ENCODE measurements at places on chromosomes 7 and 10. TPM values are rescaled to one million over a fixed set of nuclear protein-coding genes. Genes with fewer than 3 reads are reported as not detected.

TMEM270 gene
- not detected for total RNA-seq

MYH16 gene
- not detected for total RNA-seq

GBX1 gene
- total RNA-seq, result not detected

HOXA10 gene
- total RNA-seq, result not detected

CYP3A4 gene
- not detected for total RNA-seq

SLC29A3 gene
- 3.4 TPM for total RNA-seq

DNA sequence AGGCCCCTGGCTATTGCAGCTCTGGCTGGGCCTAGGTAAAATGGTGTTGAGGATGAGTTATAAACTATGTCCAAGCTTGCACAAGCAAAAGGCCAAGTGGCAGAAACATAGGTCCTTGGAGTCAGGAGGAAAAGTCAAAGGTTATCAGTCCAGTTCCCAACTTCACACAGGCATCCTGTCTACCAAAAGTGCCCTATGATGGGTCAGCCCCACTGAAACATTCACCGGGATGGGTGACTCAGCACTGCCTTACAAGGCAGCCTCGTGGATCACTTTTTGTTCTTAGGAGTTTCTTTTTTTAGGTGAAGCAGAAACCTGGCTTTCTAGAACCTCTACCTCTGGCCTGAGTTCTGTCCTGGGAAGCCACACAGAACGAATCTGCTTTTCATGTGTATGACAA, 158.8 kb upstream of the LYZL2 start:
- H3K4me1 ChIP-seq, result no peaks in the 10 kb centered on the region
- H3K36me3 ChIP-seq, result no peaks in the 10 kb centered on the region
- no peak overlapping the region for H3K27ac ChIP-seq
- no peaks in the 10 kb centered on the region for H3K27me3 ChIP-seq

- peaks cover 6% of the 10 kb centered on the region for H3K4me1 ChIP-seq
- H3K27me3 ChIP-seq, result 0 out of 2 replicates have a peak, but pooled peaks cover 4% of the 10 kb centered on the region
- DNase-seq, result no peak
- H3K36me3 ChIP-seq, result no peaks in the 10 kb centered on the region
- H3K27ac ChIP-seq, result no peak overlapping the region
Measured at GRCh38 chr7:152709287-152710152, 33.6 kb upstream of the XRCC2 start.

GRCh38 chr7:97107192-97107800, 10.2 kb upstream of the SDHAF3 start:
- no peaks in the 10 kb centered on the region for H3K4me1 ChIP-seq
- 0 out of 2 replicates have a peak, but pooled peaks cover 2% of the 10 kb centered on the region for H3K27me3 ChIP-seq
- H3K4me3 ChIP-seq, result no peak overlapping the region

DNA sequence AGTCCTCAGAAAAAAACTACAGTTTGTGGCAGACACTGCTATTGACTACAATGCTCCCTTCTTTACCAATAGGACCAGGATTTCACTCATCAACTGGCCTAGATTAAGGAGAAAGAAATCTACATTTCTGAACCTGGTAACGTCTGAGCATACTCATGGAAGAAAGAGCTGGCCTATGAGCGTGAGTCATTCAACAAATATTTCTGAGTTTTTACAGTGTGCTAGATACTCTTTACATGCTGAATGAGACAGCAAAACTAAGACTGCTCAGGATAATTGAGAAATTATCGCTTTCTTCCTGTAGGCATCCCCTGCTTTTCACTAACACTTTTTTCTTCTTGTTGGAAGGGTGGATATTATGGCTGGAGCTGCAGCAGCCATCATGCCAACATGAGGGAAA, 609.7 kb downstream of the TNS3 start:
- no peaks in the 10 kb centered on the region for H3K4me1 ChIP-seq
- H3K36me3 ChIP-seq, result no peaks in the 10 kb centered on the region
- H3K4me3 ChIP-seq, result no peak overlapping the region
- no peak for DNase-seq
- no peaks in the 10 kb centered on the region for H3K27me3 ChIP-seq

DNA sequence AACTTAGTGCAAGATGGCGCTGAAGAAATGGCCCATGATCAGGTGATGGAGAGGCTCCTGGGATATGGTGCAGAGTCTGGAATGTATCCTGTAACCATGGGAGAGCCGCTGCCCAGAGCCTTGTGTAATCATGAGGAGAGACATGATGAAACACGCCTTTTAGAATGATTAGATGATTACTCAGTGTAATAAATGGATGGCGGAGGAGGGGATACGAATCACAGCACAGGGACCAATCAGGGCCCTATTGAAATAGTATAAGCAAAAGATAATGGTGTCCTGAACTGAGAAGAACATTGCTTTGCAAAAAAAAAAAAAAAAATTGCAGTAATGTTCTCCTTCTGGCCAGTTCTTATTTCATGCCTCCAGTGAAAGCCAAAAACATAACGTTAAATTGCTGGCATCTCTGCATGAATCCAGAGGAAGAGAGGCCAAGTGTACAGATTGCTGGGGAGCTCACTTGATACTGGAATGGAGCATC, 668.5 kb upstream of the AUTS2 start:
- no peak overlapping the region for H3K4me3 ChIP-seq
- H3K36me3 ChIP-seq, result no peaks in the 10 kb centered on the region
- no peak overlapping the region for H3K27ac ChIP-seq

- no peaks in the 10 kb centered on the region for H3K27me3 ChIP-seq
- DNase-seq, result no peak
- H3K27ac ChIP-seq, result no peak overlapping the region
Measured at GRCh38 chr10:43120929-43121314, 17.3 kb upstream of the CSGALNACT2 start.

DNA sequence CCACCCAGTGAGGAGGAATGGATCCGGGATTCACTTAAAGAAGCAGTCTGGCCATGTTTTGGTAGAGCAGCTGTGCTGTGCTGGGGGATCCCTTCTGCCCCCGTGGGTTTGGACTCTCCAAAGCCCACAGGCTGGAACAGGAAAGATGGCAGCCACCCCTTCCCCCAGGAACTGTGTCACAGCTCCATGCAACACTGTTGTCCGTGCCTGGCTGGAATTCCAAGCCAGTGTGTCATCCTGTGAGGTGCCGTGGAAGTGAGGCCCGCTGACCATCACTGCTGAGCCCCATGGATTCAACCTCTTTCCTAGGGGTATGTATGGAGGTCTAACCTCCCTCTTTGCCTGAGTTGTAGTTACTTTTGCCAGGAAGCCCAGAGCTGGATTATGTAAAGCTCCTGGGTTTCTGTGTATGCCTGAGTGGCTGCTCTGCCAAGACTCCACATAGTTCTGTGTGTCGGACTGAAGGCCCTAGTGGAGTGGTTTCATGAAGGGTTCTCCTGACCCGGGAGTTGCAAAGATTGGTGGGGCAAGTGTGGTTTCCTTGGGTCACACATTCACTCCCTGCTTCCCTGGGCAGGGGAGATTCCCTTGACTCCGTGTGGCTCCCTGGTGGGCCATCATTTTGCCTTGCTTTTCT, 35.1 kb upstream of the PCGF5 start:
- H3K27me3 ChIP-seq, result no peaks in the 10 kb centered on the region
- no peak overlapping the region for H3K4me3 ChIP-seq
- no peak for DNase-seq
- no peak overlapping the region for H3K27ac ChIP-seq

GRCh38 chr7:71419546-71420337, 287.8 kb downstream of the GALNT17 start:
- H3K4me3 ChIP-seq, result no peak overlapping the region
- H3K36me3 ChIP-seq, result no peaks in the 10 kb centered on the region
- no peak overlapping the region for H3K27ac ChIP-seq

GRCh38 chr10:85786401-85786899, 580.1 kb downstream of the GRID1 start:
- H3K27me3 ChIP-seq, result no peaks in the 10 kb centered on the region
- H3K27ac ChIP-seq, result no peak overlapping the region
- H3K4me3 ChIP-seq, result no peak overlapping the region
- DNase-seq, result peak; percentile 75
- peaks cover 8% of the 10 kb centered on the region for H3K4me1 ChIP-seq
- no peaks in the 10 kb centered on the region for H3K36me3 ChIP-seq

- no peak for DNase-seq
- H3K4me3 ChIP-seq, result no peak overlapping the region
- no peak overlapping the region for H3K27ac ChIP-seq
- no peaks in the 10 kb centered on the region for H3K27me3 ChIP-seq
- no peaks in the 10 kb centered on the region for H3K36me3 ChIP-seq
Measured at GRCh38 chr10:126734967-126735366, 64.5 kb upstream of the C10orf90 start.

GRCh38 chr10:25130906-25131305, 43.9 kb upstream of the GPR158 start:
- no peaks in the 10 kb centered on the region for H3K27me3 ChIP-seq
- no peak overlapping the region for H3K27ac ChIP-seq
- no peaks in the 10 kb centered on the region for H3K36me3 ChIP-seq
- no peaks in the 10 kb centered on the region for H3K4me1 ChIP-seq
- no peak overlapping the region for H3K4me3 ChIP-seq

DNA sequence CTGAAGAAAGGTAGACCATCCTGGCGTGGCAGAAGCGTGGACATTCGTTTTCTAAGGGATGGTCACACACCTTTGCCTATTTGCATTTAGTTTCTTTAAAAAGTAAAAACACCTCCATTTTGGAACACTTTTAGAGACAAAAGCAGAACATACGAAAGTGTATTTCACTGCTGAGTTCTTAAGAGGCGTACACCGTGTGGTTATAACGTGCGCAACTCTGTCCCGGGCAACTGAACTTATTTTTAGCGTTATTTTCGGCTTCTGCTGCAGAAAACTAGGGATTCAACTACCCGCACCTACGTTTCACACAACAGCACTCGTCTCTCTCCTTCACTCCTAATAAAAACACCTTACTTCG, 557 bp upstream of the LSM8 start:
- DNase-seq, result peak; percentile 63
- no peaks in the 10 kb centered on the region for H3K27me3 ChIP-seq
- H3K27ac ChIP-seq, result peak overlapping the region; percentile 59
